ENCODE measurements at places on chromosomes 7 and 10. TPM values are rescaled to one million over a fixed set of nuclear protein-coding genes. Genes with fewer than 3 reads are reported as not detected.

KIAA1549 gene
- 0.36 TPM for total RNA-seq

H2BK1 gene
- total RNA-seq, result 3.1 TPM

RBM17 gene
- total RNA-seq, result 162 TPM

CHST12 gene
- 25.4 TPM for total RNA-seq

PGAM2 gene
- total RNA-seq, result 2.9 TPM

DNA sequence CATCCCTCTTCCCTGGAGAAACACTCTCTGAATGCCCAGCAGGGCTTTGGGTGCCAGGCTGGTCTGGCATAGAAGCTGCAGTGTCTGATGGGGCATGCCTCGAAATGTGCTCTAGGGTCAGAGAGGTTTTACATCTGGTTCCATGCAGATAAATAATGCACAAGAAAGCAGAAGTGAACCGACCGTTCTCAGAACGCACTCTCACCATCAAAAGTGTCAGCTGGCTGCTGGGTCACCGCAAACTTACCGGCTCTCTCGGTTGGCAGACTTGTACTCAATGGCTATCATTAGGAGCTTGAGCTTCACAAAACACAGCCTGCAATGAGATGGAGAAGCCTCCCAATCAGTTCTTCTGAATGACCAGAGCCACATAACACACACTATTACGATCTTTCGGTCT, 610.0 kb downstream of the KCNMA1 start:
- H3K36me3 ChIP-seq, result no peaks in the 10 kb centered on the region
- H3K27ac ChIP-seq, result no peak overlapping the region
- peak; percentile 32 for DNase-seq

- peaks cover 45% of the 10 kb centered on the region for H3K4me1 ChIP-seq
- no peaks in the 10 kb centered on the region for H3K36me3 ChIP-seq
- no peaks in the 10 kb centered on the region for H3K27me3 ChIP-seq
- H3K27ac ChIP-seq, result no peak overlapping the region
- H3K4me3 ChIP-seq, result no peak overlapping the region
- no peak for DNase-seq
Measured at GRCh38 chr7:2819954-2820397, 24.1 kb downstream of the GNA12 start.

DNA sequence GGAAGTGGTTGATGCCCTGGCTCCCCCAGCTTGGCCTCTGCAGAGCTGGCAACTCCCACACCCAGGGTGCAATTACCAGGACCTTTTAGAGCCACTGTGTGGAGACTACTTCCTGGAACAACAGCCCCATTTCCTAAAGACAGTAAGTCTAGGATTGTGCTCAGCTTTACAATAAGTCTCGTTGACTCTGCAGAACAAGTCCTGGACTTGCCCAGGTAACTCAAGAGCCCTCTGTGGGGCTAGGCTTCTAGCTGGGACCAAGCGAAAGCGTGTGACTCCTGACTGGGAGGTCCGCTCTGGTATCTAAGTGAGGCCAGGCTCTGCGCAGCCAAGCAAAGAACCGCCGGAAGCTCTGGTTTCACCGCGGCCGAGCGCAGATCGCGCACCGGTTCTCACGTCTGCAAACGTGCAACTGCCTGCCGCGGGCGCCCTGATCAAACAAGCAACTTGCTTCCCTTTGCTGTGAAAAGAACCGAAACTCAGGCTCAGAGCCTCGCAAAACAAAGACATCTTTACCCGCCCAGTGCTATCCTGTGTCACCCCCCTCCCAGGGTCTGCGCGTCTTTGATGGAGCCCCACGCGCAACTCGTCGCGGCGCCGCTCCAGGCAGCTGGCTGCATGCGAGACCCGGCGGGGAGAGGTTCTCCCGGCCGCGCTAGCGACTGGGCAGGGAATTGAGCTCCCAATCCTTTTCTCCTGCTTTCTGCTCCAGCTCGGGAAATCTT, 4.4 kb upstream of the PDLIM1 start:
- H3K27me3 ChIP-seq, result no peaks in the 10 kb centered on the region
- peaks cover 67% of the 10 kb centered on the region for H3K4me1 ChIP-seq
- H3K27ac ChIP-seq, result peak overlapping the region; percentile 89

DNA sequence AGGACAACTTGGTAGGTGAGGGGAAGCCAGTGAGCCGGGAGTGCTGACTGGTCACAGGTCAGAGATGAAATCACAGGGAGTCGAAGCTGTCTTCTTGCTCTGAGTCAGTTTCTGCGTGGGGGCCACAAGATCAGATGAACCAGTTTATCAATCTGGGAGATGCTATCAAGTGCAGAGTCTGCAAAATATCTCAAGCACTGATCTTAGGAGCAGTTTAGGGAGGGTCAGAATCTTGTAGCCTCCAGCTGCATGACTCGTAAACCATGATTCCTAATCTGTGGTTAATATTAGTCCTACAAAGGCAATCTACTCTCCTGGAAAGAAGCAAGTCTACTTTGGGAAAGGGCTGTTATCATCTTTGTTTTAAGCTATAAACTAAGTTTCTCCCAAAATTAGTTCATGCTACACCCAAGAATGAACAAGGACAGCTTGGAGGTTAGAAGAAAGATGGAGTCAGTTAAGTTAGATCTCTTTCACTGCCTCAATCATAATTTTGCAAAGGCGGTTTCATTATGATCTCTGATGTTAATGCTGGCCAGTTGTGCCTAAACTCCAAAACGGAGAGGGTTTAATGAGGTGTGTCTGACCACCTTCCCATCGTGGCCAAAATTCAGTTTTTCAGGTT, 8.4 kb upstream of the LMOD2 start:
- H3K27me3 ChIP-seq, result peaks cover 2% of the 10 kb centered on the region
- H3K4me3 ChIP-seq, result no peak overlapping the region
- no peaks in the 10 kb centered on the region for H3K36me3 ChIP-seq
- DNase-seq, result no peak
- H3K4me1 ChIP-seq, result no peaks in the 10 kb centered on the region
- H3K27ac ChIP-seq, result no peak overlapping the region

- no peak for DNase-seq
- no peak overlapping the region for H3K27ac ChIP-seq
- H3K36me3 ChIP-seq, result no peaks in the 10 kb centered on the region
- no peaks in the 10 kb centered on the region for H3K4me1 ChIP-seq
Measured at GRCh38 chr10:51244748-51245490, 170.6 kb downstream of the PRKG1 start.

DNA sequence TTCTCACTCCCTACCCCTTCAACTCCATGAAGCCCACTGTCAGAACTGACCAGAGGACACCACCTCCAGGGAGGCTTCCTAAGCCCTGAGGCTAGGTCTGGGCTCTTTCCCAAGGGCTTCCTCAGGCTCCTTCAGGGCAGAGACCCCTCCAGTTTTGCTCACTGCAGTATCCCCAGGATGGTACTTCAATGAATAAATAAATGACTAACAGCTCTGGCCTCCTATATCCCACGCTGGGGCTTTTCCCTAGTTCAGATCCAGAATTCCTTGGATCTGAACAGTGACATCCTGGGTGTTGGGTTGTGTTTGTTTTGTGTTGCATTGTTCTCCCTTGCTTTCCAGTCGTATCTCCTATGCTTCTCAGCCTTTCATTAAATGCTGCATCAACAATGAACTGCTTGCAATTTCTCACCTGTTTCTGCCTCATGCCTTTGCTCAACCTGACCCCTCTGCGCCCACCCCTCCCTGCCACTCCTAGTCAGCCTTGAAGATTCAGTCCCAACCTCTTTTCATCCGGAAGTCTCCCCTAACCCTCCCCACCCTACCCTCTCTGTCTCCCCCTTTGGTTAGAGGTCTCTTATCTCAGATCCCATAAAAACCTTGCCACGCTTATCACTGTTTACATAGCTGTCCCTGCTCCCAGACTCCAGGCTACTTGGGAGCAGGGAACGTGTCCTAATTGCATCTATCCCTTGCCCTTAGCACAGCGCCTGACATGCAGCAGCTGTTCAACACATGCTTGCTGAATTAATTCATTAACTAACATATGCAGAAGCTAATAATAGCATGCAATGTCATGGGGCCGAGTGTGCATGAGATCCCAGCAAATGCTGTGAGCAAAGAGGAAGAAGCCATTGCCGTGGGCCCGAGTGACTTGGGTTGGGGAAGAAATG, 41.7 kb downstream of the PPP1R3C start:
- no peaks in the 10 kb centered on the region for H3K36me3 ChIP-seq
- H3K27me3 ChIP-seq, result no peaks in the 10 kb centered on the region
- no peak overlapping the region for H3K27ac ChIP-seq
- H3K4me1 ChIP-seq, result no peaks in the 10 kb centered on the region
- no peak for DNase-seq

GRCh38 chr7:2751086-2751485, 63.1 kb downstream of the AMZ1 start:
- H3K36me3 ChIP-seq, result no peaks in the 10 kb centered on the region
- no peak overlapping the region for H3K4me3 ChIP-seq
- H3K27me3 ChIP-seq, result no peaks in the 10 kb centered on the region
- DNase-seq, result no peak

- H3K27ac ChIP-seq, result peak overlapping the region; percentile 92
- peaks cover 57% of the 10 kb centered on the region for H3K36me3 ChIP-seq
- H3K4me3 ChIP-seq, result no peak overlapping the region
Measured at GRCh38 chr10:124644236-124644635, 99.9 kb downstream of the FAM53B start.

- no peaks in the 10 kb centered on the region for H3K27me3 ChIP-seq
- H3K36me3 ChIP-seq, result no peaks in the 10 kb centered on the region
- no peaks in the 10 kb centered on the region for H3K4me1 ChIP-seq
Measured at GRCh38 chr7:88700725-88701124, 58.8 kb upstream of the ZNF804B start.

DNA sequence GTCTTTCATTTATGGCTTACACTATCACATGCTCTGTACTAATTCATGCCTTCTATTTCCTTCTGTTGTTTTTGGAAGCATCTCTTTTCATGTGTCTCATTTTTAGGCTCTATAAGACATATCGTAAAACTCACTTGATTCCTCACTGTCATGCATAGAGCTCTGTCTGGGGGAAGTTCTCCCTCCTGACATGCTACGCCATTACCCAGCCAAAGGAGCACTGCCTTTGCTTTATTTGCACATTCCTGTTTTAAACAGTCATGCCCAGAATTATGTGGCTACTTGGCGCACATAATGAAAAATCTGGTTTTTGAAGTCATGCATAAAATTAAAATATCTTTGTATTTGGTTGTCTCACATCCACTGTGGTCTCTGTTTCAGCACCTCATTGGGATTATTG, 17.6 kb upstream of the AKR1C3 start:
- H3K36me3 ChIP-seq, result no peaks in the 10 kb centered on the region
- H3K27me3 ChIP-seq, result no peaks in the 10 kb centered on the region
- H3K4me3 ChIP-seq, result no peak overlapping the region
- H3K27ac ChIP-seq, result no peak overlapping the region
- no peak for DNase-seq

GRCh38 chr7:102432442-102433218, 745 bp upstream of the ORAI2 start:
- peak overlapping the region; percentile 100 for H3K27ac ChIP-seq
- peak; percentile 87 for DNase-seq
- H3K4me1 ChIP-seq, result peaks cover 82% of the 10 kb centered on the region

DNA sequence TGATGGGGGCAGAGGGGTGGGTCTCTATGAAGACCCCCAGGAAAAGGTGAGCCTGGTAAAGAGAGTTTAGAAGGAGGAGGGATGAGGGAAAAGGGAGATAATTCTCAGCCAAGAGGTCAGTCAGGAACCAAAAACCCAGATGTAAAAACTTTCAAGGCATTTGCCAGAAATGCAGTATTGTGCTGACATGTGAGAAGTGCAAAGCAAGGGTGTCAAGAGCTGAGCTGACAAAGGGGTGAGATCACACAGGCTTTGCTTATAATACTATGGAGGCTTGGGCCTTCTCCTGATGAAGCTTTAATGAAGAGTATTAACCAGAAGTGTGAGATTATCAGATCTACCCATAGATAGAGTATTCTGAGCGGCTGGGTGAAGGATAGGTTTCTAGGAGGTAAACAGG, 22.3 kb upstream of the IFRD1 start:
- no peak overlapping the region for H3K27ac ChIP-seq
- H3K4me1 ChIP-seq, result peaks cover under 1% of the 10 kb centered on the region
- no peak overlapping the region for H3K4me3 ChIP-seq
- no peaks in the 10 kb centered on the region for H3K27me3 ChIP-seq

GRCh38 chr10:5071411-5072198, 22.6 kb upstream of the AKR1C3 start:
- no peak overlapping the region for H3K27ac ChIP-seq
- H3K27me3 ChIP-seq, result no peaks in the 10 kb centered on the region
- no peak overlapping the region for H3K4me3 ChIP-seq
- H3K4me1 ChIP-seq, result no peaks in the 10 kb centered on the region
- no peak for DNase-seq
- H3K36me3 ChIP-seq, result no peaks in the 10 kb centered on the region

GRCh38 chr10:34666008-34666704, 148.9 kb downstream of the PARD3 start:
- DNase-seq, result no peak
- H3K4me1 ChIP-seq, result no peaks in the 10 kb centered on the region
- no peaks in the 10 kb centered on the region for H3K27me3 ChIP-seq
- H3K27ac ChIP-seq, result no peak overlapping the region

- no peaks in the 10 kb centered on the region for H3K27me3 ChIP-seq
- H3K4me3 ChIP-seq, result no peak overlapping the region
- H3K27ac ChIP-seq, result no peak overlapping the region
- H3K4me1 ChIP-seq, result no peaks in the 10 kb centered on the region
- H3K36me3 ChIP-seq, result peaks cover 8% of the 10 kb centered on the region
Measured at GRCh38 chr7:47953822-47954221, 5.6 kb upstream of the PKD1L1 start.

DNA sequence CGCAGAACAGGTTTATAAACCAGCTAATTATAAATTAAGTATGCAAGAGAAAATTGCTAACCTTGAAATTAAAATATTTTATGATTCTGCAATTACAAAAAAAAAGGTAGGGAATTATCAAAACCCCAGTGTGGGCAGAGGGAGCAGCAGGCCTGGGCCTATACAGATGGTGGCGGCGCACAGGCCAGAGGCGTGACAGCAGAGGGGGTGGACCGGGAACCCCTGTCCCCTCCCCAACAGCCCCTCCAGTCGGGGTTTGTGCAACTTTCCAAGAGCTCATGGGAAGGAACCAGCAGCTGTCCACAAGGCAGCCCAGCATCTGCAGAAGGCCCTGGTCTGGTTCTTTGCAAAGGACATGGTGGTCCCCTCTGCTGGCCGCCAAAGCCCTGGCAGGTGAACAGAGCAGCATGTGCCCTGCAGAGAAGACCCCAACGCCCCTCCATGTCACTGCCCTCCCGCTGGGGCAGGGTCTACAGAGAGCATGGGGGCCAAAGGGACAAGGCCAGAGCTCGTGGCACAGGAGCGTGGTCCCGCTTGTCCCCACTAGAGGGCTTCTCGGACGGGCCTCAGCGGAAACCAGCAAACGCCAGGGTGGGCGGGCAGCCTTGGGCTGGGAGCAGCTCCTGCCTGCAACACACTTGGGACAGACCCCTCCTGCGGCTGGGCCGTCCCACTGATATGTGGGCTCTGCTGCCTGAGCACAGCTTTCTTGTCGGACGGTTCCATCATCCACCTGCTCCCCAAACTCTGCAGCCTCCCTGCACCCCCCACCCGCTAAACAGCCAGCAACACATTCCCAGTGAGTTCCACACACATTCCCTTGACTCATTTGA, 75.1 kb downstream of the EBF3 start:
- H3K27me3 ChIP-seq, result no peaks in the 10 kb centered on the region
- DNase-seq, result peak; percentile 26
- H3K4me3 ChIP-seq, result no peak overlapping the region
- no peaks in the 10 kb centered on the region for H3K36me3 ChIP-seq

- H3K4me1 ChIP-seq, result no peaks in the 10 kb centered on the region
- H3K27ac ChIP-seq, result no peak overlapping the region
- H3K4me3 ChIP-seq, result no peak overlapping the region
- no peaks in the 10 kb centered on the region for H3K36me3 ChIP-seq
Measured at GRCh38 chr7:133652547-133652946, 399.7 kb downstream of the EXOC4 start.

GRCh38 chr10:118969014-118969413, 60.5 kb upstream of the NANOS1 start:
- no peaks in the 10 kb centered on the region for H3K36me3 ChIP-seq
- no peak overlapping the region for H3K27ac ChIP-seq
- peaks cover 13% of the 10 kb centered on the region for H3K27me3 ChIP-seq
- no peaks in the 10 kb centered on the region for H3K4me1 ChIP-seq
- no peak overlapping the region for H3K4me3 ChIP-seq
